ENCODE measurements at places on chromosomes 12 and 14.

DNA sequence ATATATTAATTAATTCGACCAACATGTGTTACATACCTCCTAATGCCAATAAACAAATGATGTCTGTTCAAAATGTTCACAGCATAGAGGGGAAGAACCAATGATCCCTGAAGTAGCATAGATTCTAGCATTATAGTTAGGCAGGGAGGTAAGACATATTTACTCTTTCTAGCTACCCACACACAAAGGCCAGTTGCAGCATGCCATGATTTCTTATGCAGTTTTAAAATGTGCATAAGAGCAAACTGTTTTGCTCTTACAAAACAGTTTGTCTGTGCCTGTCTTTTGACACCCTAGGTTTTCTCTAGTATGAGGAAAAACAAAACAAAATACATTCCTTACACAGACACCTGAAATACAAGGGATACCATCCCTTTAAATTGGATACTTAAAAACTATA lies 61.9 kb downstream of the SLC16A7 start:
- no peak for DNase-seq

DNA sequence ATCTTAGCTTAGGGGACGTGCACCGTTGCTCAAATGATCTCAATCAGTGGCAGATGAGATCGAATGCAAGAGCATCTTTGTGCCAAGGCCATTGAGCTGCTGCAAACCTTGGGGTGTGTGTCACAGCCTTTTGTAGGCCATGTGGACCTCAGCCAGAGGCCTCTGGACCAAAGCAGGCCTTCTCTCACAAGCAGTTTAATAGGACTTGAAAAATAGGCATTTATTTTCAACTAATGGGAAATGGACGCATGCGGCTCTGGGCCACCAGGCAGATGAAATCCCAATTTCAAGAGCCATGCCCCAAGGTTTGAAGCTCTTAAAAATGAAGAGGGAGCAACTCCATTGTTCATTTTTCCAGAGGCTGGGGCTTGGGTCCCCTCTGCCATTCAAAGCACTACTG lies 87.3 kb downstream of the TTC7B start:
- DNase-seq, result no peak

- DNase-seq, result no peak
These were observed 34.4 kb upstream of the CCNT1 start for GRCh38 chr12:48750769-48751356.

DNA sequence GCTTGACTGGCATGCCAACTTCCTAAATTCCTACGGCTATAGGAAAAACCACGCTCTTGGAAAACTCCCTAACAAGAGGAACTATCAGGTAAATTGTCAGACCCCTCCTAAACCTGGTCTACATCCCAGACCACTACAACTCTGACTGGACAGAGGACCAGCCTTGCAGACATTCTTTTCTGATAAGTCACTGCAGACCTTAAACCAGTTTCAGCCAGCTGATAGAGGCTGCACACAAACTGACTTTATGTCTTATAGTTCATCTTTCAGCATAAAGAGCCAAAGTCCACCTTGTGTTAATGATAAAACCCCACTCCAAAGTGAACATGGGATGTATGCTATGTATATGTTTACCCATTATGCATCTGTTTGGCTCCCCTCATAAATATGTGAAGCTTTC lies 166.6 kb downstream of the KTN1 start:
- DNase-seq, result no peak

DNA sequence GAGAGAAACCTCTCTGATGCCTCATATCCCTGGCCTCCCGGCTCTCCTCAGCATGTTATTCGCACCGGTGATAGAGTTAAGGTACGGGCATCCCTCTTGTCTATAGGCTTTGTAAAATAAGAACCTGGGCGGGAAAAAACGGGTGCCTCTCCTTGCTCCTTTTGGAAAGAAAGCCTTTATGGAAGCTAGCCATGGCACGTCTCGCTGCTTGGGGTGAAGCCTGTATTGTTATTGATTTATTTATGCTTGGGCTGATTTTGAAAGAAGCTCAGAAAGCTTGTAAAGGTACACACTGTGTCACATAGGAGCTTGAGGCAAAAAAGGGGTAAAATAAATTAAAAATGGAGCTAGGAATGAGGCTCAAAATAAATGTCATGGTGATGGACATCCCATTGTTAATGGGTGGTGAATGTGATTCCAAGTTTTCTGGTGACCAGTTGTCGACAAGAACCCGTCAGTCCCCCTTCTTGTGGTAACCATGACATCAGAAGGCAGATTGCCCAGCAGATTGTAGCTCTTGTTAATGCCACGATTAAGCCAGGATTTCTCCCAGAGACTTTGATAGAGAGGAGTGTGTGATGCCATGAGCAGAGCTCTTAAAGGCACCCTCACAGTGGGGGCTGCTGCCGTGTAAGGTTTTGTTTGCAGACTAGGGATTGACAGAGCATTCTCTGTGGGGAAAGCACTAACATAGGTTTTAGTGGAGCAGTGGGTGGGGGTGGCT lies 50.4 kb upstream of the ASPG start:
- DNase-seq, result no peak

GRCh38 chr12:124964836-124965462 lies 24.0 kb downstream of the DHX37 start:
- no peak for DNase-seq

DNA sequence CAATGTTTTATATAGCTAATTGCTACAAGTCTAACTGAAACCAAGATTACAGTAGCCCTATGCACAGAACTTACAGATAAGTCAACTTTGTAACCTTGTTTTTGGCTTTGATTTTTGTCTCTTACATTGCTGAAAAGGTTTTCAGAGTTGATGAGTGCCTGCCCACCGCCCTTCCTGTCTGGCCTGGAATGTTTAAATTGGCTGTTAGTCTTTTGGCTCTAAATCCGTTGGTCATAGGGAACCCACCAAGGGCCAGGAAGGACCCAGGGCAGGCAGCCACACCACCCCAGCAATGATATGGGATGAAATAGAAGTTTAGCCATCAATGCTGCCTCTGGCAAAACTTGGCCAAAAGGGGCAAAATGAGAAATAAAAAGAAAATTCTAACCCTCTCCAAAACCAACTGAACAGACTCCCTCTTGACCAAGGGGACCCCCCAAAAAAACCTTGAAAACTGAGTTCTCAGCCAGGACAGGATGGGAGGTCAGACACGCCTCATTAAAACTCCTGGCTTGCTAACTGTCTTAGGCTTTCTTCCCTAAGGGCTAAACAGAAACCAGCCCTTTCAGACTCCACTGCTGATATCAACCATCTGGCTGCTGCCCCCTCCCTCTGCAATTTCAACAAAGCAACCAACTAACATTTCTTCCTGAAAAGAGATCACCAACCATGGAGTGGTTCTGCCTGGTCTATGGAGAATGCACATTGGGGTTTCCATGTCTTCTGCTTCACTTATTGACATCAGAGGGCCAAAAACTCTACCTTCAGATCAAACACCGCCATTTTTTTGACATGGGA lies 242.1 kb upstream of the NOS1 start:
- no peak for DNase-seq

DNA sequence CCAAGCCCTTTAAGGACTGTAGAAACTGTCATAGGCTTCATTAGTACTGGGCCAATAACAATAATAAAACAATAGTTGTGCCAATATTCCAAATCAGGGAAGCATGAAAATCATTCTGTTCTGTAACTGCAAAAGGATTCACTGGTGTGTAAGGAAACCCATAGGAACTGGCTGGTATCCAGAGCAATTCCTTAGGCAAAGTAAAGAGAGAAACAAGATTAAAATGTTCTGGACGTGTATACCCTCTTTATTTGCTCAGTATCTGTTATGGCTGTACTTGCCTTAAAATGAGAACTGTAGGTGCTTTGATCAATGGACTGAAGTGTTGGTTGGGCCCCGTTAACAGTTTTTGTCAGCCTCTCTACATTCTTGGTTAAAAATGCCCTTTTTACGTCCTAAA lies 72.4 kb upstream of the STAC3 start:
- no peak for DNase-seq

GRCh38 chr14:83019744-83020414 lies 1486.2 kb upstream of the SEL1L start:
- DNase-seq, result no peak

DNA sequence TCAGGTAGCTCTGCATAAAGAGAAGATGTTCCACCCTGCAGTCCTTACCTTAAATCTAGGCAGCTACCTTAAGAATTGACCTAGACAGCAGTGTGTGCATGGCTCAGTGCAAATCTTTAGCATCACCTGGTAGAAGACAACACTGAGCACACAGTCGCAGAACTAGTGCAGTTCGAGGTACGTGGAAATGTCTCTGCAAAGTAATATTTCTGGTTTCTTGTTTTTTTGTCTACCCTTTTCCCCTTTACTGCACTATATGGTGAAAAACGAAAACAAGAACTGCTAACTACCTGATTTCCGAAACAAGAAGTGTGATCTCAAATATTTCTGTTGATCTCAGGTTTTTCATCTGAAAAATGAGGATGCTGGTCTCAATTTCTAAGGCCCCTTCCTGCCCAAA lies 82.5 kb downstream of the ETV6 start:
- DNase-seq, result no peak

DNA sequence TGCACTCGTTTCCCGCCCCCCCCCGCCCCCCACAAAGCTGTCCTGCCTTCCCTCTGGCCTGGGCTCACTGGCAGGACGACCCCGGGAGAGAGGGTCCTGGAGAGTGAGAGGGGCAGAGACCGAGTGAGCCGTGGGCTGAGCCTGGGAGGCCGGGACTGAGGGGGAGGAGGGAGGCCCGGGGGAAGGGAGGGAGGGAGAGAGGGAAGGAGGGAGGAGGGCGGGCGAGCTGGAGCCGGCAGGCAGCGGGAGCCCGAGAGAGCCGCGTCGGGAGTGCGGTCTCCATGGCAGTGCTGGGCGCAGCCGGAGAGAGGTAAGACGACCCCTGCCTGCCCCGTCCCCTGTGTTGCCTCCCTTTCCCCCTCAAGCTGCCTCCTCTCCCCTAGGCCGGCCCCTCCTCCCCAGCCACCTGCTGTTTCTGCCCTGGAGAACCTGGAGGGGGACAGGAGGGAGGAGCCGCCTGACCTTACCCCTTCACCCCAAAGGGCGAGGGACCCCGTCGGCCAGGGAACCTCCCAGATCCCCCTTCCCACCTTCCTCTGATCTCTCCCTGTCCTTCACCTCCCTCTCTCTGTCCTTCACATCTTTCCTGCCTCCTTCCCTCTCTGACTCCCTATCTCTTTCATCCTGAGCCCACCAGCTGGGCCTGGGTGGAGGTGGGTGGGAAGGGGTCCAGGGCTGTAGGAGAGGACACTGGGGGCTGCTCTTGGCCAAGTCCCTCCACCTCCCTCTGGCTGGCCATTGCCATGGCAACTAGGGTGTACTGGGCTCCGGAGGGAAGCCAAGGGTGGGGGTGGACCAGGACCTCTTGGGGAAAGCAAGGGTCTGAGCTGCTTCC lies at the start of gene GPR162:
GPR162 (plus strand) TSS at position 231 of the 835 bp plus-strand sequence. CDS start 2,078 bp downstream, outside the sequence.
- DNase-seq, result no peak

DNA sequence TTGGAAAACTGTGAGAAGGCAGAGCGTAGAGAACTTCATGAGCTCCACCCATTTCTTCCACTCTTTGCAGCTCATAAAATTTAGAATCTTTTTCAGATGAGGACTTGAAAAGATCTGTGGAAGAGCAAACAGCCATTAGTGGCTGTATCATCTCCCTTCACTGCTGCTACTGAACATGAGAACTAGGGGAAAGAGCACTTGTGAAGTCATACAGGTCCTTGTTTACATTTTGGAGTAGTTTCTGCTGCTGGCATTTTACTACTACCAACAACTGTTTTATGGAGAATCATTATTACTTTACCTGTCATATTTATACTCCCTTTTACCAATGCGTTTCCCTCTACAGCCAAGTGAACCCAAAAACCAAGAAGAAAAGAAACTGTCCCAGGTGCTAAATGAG lies 41.0 kb downstream of the RPGRIP1 start:
- no peak for DNase-seq

GRCh38 chr14:100313464-100314230 lies 7.4 kb upstream of the SLC25A29 start:
- no peak for DNase-seq

DNA sequence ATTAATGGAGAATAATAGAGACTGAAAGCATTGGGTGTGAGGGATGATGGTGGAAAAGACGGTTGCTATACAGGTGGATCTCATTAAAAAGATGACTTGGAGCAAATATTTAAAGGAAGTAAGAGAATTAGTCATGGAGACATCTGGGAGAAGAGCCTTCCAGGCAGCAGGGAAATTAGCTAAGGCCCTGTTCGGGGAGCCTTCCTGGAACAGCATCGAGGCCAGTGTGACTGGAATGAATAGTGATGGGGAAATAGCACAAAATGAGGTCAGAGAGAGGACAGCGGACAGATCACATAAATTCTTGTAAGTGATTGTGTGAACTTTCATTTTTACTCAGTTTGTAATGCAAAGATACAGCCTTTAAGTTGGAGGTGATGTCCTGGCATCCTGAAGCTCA lies 842.3 kb downstream of the SLC6A15 start:
- peak; percentile 93 for DNase-seq

DNA sequence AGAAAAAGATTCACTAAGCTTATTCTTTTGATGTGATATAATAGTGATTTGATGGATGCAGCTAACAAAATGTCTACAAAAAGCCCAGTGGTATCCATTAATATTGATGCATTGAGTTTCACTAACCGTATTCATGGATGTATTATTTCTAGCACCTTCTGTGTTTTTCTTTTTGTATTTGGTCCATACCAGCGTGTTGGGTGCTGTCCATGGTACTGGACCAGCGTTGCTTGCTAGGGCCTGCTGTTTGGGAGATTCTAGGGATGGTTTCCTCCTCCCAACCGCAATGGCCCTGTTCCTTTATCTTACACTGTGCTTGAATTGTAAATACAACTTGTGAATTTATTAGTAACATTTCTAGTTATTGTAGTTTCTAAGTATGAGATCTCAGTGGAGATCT lies 31.7 kb downstream of the ANO4 start:
- peak; percentile 20 for DNase-seq

DNA sequence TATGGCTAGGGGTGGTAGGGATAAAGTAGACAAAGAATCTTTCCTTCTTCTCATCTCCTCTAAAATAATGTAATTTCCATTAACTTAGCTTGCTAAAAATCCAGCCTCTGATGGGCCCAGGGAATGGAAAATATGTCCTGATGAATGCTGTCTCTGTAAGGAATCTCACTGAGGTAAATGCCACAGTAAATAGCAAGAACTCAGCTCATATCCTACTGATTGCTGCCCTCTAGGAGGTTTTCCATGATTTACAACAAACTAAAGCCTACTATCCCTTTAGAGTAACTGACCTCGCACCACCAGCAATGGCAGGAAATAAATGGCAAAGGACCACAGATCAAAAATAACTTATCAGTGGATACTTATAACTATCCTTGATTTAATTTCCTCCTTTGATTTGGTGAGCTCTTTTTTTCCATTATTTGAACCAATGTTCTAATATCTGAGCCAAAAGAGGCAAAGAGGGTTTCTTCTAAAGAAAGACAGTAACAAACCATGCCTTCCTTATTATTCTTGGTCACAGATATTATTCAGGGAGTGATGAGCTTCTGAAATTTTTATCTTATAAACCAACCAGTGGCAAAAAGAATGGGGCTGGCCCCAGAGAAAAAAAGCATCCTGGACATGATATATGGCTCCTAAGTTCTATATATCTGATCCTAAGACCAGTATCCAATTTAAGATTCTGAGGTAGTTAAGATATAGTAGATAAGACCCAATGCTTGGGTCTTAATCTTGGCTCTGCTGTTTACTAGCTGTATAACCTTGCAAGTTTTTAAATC lies 43.8 kb downstream of the SENP1 start:
- no peak for DNase-seq

- DNase-seq, result no peak
These were observed 5.9 kb downstream of the PRPF39 start for GRCh38 chr14:45089813-45090212.

Data from HFF-Myc (cell line).